Natural killer cell (primary cell): ENCODE measurements at places on chromosomes 7 and 10.
A peak's percentile ranks its signal among the peaks of the same experiment; 100 is the strongest.

GRCh38 chr7:148698007-148698396 is 701 bp upstream of the CUL1 start:
- DNase-seq = peak; percentile 56

GRCh38 chr10:71264345-71265200 is 52.2 kb downstream of the UNC5B start:
- DNase-seq = no peak

DNA sequence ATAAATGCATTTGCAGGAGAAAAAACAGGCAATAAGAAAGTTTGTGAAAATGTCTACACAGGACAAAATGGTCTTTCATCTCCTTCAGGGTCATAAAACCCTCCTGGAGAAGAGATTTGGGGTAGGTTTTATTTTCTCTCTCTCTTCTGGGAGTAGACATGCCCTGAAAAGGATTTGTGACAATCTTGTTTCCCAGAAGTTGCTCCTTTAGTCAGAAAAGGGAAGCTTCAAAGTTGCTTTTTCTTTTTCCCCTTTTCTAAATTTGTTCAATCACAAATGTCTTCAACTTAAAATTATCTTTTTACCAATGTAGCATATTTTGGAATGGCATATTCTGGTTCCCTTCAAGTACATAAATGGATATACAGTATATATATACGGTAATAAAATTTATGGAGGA is 9.4 kb upstream of the ANKRD22 start:
- DNase-seq = no peak

DNA sequence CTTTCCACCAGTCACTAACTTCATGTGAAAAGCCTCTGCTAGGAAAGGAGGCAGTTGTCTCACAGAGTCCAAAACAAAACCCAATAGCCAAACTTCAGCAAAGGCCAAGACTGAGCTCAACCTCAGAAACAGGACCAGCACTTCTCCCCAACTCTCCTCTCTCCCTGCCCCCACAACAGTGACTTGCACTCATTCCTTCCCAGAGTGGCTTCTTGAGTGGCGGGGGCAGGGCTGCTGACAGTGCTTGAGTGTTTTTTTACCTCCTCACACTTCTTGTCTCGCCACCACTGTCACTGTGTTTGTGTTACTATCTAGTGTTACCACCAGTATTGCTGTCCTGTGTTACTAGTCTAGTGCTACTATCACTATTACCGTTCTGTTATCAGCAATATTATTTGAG is 206.8 kb downstream of the KLF6 start:
- DNase-seq = no peak

GRCh38 chr10:7378602-7379403 is 32.0 kb downstream of the SFMBT2 start:
- no peak for DNase-seq

- no peak for DNase-seq
Observed at GRCh38 chr10:46551701-46552525, 4.5 kb downstream of the GPRIN2 start.

GRCh38 chr7:13111230-13111629 is 423.8 kb downstream of the ARL4A start:
- DNase-seq = no peak

DNA sequence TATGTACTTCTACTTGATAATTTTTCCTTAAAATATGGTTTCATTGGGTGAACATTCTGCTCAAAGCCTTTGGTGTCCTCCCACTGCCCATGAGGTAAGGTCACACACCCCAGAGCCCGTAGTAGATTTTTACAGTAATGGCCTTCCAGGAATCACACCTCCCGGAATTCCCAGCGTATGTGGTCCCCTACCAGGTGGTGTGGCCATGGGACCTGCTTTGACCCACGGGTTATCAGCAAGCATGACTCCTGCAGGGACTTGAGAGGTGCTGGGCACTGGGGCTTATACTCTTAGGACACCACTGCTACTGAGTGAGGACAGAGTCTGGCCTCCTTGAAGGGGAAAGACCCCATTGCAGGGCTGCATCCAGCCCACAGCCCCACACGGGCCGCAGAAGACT is 42.2 kb downstream of the BAIAP2L1 start:
- no peak for DNase-seq

- DNase-seq = no peak
Observed at GRCh38 chr7:122123746-122124145, 20.3 kb downstream of the AASS start.

GRCh38 chr7:159211540-159212182 is 67.0 kb upstream of the VIPR2 start:
- DNase-seq = no peak

GRCh38 chr7:463817-464453 is 55.7 kb downstream of the PDGFA start:
- DNase-seq = no peak

- no peak for DNase-seq
Observed at GRCh38 chr10:71278691-71279588, 40.1 kb upstream of the SLC29A3 start.

DNA sequence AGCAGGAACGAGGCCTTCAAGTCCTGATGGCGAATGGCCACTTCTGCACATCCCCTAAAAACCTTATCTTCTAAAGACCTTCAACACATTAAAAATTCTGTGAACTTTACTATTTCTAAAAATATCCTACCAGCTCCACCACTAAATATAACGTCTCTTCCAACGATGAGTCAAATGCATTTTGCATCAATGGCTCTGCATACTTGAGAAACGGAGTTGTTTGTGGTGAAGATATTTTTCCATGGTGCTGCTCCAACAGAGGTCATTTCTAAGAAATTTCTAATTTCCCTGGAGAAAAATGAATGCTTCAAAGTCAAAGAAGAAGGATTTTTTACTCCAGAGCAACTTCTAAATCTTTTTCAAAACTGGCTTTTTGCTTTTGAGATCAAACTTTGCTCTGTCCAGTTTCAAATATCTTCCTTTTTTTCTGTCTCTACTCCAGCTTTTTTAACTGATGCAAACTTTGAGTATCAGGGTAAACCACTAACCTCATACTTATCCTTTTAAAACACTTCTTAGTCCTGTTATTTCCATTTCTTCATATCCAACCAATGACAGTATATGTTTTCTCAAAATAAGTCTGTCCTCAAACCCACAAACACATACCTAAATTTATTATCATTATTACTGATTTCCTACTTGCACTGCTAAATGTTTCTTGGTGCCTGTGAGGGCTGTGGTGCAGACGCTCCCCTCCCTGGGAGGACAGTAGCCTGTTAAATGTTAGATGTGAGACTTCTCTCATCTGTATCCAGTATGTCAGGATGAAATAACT is 258.1 kb downstream of the KLF6 start:
- DNase-seq = no peak

DNA sequence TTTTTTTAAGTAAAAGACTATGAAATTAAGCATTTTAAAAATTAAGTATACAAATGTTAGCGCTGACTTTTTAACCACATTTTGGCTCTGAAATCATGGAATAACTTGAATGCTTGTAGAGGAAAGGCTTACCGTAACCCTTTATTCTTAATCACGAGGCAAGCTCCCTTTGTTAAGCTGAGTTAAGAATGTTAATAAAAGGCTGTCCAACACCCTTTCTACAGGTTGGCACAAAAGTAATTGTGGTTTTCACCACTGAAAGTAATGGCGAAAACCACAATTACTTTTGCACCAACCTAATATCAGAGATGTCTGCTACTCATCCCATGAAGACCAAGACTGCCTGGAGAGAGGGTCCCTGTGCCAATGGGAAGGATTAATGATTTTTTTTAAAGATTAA is 70.6 kb downstream of the STK17A start:
- DNase-seq = no peak

- no peak for DNase-seq
Observed at GRCh38 chr7:151424799-151425198, 15.0 kb upstream of the WDR86 start.
